ENCODE measurements at places on chromosomes 16 and 17.
A peak's percentile ranks its signal among the peaks of the same experiment; 100 is the strongest.

DNA sequence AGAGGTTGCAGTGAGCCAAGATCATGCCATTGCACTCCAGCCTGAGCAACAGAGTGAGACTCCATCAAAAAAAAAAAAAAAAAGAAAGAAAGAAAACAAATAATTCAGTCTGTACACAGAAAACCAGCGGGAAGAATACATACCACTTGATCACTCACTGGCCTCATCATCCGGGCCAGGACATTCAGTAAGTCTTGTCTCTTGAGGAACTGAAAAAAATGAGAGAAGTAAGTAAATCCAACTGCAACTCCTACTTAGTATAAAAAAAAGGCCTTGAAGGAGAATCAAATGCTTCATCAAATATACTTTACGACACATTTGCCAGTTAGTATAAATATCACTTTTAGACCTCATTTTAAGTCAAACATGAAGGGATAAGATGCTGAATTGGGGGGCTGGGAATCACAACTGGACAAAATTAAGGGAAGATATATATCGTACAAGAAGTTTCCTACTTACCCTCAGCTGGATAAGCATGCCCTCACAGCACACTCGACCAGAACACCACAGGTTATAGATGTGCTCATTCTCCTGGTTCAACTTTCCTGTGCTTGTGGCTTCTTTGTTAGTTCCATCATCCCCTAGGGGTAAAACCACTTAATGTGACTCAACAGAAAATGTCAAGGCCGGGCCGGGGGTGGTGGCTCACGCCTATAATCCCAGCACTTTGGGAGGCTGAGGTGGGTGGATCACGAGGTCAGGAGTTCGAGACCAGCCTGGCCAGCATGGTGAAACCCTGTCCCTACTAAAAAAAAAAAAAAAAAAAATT, 12.4 kb downstream of the CCDC47 start:
- DNase-seq = no peak

DNA sequence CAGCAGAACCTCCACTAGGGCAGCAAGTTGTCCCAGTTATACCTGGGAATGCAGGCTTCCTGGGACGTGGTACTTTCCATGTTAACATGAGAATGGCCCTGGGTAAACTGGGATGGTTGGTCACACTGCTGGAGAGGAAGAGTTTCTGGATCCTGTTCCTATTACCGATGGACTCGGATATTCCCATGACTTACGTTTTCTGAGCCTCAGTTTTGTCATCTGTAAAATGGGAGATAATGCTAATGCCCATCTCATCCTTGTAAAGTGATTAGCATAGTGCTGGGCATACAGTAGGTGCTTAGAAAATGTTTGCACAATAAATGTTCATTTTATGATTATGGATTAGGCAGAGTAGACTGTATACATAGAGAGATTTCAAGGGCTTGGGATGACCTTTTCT, 280.9 kb upstream of the EEF2KMT start:
- DNase-seq = no peak

DNA sequence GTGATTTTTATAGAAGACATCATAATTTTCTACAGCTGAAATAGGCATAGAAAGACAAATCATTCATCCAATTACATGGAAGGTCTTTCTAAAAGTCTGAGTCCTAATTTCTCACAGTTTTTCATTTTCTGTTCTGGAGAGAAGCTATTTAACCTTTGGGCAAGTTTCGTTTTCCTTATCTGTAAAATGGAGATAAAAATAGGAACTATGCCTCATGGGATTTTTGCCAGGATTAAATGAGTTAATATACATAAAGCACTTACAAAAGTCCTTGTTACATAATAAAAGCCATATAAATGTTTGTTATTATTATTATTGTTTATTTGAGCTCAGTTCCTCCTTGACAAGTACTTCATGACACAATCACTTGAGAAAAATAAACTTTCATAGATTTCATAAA, 121.4 kb downstream of the SKAP1 start:
- DNase-seq = no peak

DNA sequence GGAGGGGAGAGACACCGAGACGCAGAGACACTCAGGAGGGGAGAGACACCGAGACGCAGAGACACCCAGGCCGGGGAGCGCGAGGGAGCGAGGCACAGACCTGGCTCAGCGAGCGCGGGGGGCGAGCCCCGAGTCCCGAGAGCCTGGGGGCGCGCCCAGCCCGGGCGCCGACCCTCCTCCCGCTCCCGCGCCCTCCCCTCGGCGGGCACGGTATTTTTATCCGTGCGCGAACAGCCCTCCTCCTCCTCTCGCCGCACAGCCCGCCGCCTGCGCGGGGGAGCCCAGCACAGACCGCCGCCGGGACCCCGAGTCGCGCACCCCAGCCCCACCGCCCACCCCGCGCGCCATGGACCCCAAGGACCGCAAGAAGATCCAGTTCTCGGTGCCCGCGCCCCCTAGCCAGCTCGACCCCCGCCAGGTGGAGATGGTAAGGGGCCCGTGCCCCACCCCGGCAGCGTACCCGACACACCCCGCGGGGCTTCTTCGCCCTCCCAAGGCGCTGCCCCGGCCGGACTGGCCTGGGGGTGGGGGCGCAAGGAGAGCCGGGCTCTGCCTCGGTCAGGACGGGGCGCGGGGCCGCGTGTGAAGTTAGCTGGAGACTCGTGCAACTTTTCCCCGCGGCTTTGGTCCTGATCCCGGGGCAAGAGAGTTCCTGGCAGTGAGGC, 427 bp downstream of the PPP1R1B start:
- no peak for DNase-seq

DNA sequence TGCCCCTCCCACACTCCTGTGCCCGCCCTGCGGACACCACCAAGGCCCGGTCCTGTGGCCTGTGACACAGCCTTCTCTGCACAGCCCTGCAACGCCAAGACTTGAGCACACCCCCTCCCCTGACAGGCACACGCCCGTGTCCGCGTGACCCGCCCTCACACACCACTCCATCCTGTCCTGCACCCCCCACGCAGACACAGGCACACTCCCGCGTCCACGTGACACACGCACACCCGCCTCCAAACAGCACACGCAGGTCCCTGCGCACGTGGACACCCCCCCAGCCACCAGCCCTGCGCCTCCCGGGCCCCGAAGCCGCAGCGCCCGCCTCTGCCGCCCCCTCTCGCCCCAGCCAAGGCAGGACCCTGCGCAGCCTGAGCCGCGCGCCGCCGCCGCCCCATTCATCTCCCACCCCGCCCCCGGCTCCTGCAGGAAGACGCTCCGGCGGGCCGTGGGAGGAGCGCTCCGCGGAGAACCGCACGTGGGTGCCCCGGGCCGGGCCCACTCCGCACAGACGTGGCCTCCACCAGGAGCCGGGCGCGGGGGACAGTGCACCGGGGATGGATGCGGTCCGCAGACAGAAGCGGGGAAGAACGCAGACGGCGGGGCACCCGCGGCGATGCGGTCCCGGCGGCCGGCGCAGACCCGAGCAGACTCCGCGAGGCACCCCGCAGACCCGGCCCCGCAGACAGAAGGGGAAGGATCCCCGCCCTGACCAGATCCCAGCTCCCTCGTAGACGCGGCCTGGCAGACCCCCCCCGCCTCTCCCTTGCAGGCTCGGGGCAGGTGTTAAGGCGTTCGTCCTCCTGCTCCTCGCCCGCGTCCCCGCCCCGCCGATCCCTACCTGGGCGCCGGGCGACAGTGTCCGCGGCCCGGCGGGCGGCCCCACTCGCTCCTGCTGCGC, 506 bp downstream of the CAMKK1 start:
- DNase-seq = peak; percentile 91

- no peak for DNase-seq
Measured at GRCh38 chr17:50263331-50264262, 10.7 kb upstream of the TMEM92 start.

GRCh38 chr16:80350061-80350460, 190.7 kb upstream of the DYNLRB2 start:
- no peak for DNase-seq

DNA sequence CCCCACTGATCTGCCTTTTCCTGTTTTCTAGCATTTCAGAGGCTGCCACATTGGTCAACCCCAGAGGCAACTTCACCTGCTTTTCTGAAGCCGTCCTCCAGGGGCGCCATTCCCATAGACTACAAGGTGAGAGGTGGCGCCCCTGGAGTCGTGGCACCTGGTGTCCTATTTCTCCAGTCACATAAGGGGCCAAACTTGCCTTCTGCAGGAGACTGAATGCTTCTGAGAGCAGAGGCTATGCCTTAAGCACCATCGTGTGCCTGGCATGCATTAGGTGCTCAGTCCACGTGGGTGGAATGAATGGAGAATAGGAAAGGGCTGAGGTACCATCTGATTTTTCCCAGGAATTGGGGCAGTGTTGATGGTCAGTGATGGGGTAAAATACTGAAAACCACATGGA, 164.8 kb downstream of the HAPSTR1 start:
- DNase-seq = peak; percentile 10

DNA sequence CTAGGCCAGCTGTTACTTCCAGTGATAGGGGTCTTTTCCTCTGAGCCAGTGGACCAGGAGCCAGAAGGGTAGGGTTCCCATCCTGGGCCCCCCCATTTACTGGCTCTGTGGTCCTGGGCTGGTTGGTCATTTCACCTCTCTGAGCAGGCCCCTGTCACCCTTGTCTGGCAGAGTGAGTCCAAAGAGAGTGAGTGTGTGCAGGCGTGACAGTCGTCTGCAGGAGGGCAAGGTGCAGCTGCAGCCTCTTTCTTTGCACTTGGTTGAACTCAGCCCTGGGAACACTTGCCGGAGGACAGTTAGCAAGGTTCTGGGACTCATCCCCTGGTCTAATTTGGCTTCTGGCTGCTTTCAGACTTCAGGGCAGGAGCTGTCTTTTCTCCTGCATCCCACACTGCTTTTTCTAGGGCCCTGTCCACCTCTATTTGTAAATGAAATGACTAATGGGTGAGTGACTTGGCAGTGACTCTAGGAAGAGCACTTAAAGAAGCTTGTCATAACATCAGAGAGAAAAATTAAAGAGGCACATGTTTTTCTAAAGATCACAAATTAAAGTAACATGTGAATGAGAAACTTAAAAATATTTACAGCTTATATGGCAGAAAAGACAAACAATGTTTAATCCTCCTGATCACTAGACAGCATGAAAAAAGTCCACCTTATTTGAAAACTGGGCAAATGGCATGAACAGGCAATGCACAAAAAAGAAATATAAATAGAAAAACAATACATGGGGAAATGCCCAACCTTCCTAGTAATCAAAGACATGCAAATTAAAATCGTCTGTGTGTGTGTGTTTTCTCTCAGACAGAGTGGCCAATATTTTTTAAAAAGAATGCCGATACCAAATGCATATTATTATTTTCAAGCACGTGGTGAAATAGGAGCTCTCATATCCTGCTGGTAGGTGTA, 137.5 kb downstream of the NTN1 start:
- peak; percentile 16 for DNase-seq

GRCh38 chr17:39738983-39739884, 1.5 kb downstream of the GRB7 start:
- no peak for DNase-seq

DNA sequence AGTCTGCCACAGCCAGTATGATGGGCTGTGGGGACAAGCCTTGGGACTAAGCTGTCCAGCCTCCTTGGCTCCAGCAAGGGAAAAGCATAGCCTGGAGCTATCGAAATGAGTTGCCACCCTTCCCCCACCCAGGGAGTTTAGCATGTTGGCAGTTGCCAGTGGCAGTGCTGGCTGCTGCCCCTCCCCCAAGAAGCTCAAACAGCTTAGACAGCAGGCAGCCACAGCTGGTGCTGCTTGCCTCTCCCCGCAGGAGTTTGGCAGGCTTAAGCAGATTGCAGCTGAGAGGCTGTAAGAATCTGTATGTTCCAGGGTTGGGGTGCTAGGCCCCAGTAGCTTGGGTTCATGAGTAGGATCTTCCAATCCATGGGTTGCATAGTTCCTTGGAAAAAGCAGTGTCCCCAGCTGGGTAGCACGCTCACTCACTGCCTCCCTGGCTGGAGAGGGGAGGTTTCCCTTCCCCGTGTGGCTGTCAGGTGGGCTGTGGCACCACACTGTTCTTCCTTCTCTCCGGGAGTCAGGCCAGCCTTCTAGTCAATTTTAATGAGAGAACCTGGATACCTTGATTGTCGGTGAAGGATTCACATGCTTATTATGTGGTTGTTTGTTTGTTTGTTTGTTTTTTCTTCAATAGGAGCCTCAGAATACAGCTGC, 506.1 kb downstream of the CDH11 start:
- DNase-seq = no peak

GRCh38 chr16:72256398-72257066, 84.6 kb upstream of the PMFBP1 start:
- DNase-seq = no peak

GRCh38 chr17:1347589-1348323, 52.3 kb downstream of the YWHAE start:
- DNase-seq = no peak

- DNase-seq = no peak
Measured at GRCh38 chr17:44601973-44602372, 44.7 kb downstream of the FZD2 start.

DNA sequence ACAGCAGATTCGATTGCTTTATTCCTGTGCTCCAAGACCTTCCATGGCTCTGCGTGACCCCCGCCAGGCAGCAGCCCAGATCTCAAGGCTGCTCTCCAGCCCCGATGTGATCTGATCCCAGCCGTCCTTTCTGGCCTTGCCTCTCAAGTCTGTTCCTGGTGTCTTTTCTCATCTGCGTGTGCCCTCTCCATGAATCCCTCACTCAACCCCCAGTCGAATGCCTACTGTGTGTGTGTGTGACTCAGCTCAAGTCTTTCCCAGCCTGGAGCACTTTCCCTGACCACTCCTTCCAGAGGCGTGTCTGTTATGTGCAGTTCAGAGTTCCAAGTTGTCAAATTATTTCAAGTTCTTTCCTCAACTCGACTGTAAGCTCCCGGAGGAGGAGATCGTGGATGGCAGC, 64.0 kb downstream of the MRM1 start:
- no peak for DNase-seq

GRCh38 chr17:27471321-27472269, 15.3 kb downstream of the KSR1 start:
- no peak for DNase-seq

GRCh38 chr17:65190467-65191097, 53.4 kb downstream of the RGS9 start:
- DNase-seq = no peak

- no peak for DNase-seq
Measured at GRCh38 chr16:73383988-73384365, 336.0 kb upstream of the ZFHX3 start.

GRCh38 chr17:1779571-1780131, 17.8 kb downstream of the SERPINF1 start:
- DNase-seq = peak; percentile 85

GRCh38 chr17:50609380-50610074, 25.2 kb upstream of the ABCC3 start:
- DNase-seq = no peak

DNA sequence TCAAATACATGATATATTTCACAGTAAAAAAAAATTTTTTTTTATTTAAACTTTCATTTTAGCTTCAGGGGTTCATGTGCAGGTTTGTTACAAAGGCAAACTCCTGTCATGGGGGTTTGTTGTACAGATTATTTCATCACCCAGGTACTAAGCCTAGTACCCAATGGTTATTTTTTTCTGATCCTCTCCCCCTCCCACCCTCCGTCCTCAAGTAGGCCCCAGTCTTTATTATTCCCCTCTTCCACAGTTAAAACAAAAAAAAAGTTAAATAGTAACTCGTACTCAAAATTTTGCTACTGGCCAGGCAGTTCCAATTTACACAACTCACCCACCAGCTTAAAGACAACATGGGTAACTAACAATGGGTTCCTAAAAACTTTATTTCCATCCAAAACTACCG, 63.9 kb downstream of the WDR59 start:
- DNase-seq = no peak
